ENCODE measurements at places on chromosomes 5 and 9.

DNA sequence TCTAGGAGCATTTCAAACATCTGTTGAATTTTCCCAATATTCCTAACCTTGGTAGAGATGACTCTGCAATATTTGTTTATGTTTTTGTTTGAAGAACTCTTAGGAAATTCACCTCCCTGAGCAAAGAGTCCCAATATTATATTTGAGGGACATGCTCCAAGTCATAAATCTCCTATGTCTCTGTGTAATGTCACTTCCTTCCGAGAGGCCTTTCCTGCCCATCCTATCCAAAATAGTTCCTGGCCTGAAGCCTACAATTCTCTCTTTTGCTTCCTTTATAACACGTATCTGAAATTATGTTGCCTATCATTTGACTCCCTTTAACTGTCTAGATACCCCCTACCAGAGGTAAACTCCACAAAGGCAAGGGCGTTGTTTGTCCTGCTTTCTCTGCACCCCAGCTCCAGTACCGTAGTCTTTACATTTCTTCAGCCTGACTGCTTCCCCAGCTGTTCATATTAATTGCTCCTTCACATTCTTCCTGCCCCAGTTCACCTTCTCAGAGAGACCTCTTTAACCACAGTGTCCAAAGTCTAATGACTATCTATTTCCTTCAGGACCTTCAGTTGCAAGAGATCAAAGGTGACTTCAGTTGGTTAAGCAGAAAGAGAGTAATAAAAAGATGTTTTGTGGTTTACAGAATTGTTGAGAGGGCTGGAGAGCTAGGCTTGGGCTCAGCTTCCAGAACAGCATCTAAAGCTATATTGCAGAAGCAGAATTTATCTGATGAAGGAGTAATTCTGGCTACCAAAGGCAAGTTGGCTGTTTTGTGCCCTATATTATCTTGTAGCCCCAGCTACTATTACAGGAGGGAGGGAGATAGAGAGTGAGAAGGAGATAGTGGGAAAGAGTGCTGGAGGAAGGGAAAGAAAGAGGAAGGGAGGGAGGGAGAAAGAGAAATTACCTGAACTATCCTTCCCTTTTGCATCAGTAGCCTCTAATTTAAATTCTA, 109.3 kb upstream of the TMEM161B start:
- no peak for DNase-seq

- no peak for DNase-seq
Observed at GRCh38 chr9:124282442-124283227, 24.9 kb downstream of the NEK6 start.

GRCh38 chr5:74272024-74272775, 368.3 kb downstream of the ENC1 start:
- DNase-seq = no peak

GRCh38 chr5:66518753-66519152, 77.4 kb upstream of the MAST4 start:
- no peak for DNase-seq

DNA sequence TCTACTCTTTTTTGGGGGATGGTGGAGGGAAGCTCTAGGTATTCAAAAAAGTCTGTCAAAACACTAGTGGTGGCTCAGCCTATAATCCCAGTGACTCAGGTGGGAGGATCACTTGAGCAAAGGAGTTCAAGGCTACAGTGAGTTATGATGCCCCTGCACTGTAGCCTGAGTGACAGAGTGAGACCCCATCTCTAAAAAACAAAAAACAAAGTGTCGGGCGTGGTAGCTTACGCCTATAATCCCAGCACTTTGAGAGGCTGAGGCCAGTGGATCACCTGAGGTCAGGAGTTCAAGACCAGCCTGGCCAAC, 15.8 kb upstream of the SLC35D2 start:
- no peak for DNase-seq

DNA sequence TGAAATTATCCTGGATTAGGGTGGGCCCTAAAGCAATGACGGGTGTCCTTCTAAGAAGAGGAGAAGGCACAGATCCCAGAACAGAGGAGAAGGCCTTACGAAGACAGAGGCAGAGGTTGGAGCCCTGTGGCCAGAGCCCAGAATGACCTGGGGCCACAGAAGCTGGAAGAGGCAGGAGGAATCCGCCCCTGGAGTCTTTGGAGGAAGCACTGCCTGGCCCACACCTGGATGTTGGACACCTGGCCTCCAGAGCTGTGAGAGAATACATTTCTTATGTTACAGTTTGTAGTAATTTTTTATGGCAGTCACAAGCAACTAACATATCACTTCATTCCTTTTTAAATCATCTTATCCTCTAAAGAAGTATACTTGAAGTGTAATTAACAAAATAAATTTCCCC, 8.5 kb downstream of the MRPL36 start:
- no peak for DNase-seq

Data from HCT116 (cell line).